Bone marrow (tissue), 2 donors: ENCODE measurements at places on chromosomes 13 and 19.

DNA sequence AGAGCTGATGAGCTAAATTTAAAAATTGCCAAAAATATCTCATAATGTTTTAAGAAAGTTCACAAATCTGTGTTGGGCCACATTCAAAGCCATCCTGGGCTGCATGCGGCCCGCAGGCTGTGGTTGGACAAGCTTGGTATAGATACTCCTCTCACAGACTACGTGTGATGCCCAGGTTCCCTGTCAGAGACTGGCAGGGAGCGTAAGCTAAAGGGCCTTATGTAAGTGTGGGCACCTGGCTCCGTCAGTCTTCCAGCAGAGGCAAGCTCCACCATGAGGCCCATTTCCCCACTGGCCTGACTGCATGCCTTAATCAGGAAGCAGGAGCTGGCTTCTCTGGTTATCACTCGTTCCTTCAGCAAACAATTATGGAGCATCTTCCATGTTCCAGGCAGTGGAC lies 200.2 kb downstream of the FOXO1 start:
- DNase-seq: no peak

DNA sequence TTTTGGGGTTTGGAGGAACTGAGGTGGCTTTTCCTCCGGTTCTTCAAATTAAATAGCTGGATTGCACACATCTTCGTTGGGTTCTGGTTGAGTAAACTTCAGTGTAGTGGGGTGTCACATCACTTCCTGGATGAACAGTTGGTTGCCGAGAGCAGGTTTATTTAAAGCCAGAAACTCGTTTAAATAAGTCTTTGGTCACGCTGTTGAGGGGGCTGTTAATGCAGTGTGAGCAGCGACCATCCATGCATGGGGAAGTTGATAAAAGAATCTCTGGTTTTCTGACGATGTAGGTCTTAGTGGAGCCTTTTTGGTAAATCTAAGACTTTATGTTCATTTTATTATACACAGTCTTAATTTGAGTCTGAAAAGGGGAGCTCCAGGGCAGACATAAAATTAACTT lies 351.2 kb upstream of the ARGLU1 start:
- no peak for DNase-seq

DNA sequence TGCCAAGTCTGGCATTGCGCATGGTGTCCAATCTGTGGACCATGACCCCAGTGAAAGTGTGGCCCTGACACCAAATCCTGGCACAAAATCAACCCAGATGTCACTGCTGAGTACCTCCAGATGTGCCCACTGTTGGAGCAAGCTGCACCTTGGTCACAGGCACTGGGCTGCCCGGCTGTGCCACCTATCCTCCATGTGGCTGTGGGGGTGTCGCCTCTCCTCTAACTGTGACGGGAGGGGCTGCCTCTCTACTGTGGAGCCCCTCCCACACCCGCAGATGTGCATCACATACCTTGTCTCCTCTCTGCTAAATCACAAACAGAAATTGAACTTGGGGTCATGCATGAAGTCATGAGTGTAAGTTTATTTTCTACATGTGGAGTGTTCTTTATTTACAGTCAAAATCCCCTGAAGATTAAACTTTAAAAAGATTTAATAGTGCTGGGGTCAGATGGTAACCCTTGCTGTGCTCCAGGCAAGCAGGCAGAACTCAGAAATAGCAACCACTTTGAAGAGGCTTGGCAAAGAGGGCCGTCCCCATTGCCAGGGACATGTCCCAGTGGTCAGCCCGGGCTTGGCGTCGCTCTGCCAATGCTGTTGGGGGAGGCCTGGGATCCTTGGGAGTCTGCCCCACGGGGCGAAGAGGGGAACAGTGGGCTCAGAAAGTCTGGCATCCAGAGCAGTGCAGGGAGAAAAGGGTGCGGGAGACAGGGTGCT lies 46.4 kb upstream of the ZNF536 start:
- DNase-seq: no peak

- no peak for DNase-seq
Observed at GRCh38 chr13:25659091-25659795, 287.5 kb downstream of the ATP8A2 start.
